Activated naive CD4-positive, alpha-beta T cell treated with anti-CD3 and anti-CD28 coated beads for 36 hours (primary cell): ENCODE measurements at places on chromosomes 11 and 22.

- no peak for DNase-seq
These were observed 599.1 kb upstream of the FAT3 start for GRCh38 chr11:91625495-91625894.

GRCh38 chr11:119743006-119743405 lies 14.0 kb upstream of the NECTIN1 start:
- no peak for DNase-seq

- no peak for DNase-seq
These were observed 26.0 kb downstream of the TENM4 start for GRCh38 chr11:79414644-79415317.

- DNase-seq, result no peak
These were observed 67.1 kb upstream of the TSPAN18 start for GRCh38 chr11:44659641-44660040.

GRCh38 chr11:71527576-71528210 lies 626 bp downstream of the KRTAP5-7 start:
- no peak for DNase-seq

- no peak for DNase-seq
These were observed 34.0 kb upstream of the CARS1 start for GRCh38 chr11:3091081-3091845.

DNA sequence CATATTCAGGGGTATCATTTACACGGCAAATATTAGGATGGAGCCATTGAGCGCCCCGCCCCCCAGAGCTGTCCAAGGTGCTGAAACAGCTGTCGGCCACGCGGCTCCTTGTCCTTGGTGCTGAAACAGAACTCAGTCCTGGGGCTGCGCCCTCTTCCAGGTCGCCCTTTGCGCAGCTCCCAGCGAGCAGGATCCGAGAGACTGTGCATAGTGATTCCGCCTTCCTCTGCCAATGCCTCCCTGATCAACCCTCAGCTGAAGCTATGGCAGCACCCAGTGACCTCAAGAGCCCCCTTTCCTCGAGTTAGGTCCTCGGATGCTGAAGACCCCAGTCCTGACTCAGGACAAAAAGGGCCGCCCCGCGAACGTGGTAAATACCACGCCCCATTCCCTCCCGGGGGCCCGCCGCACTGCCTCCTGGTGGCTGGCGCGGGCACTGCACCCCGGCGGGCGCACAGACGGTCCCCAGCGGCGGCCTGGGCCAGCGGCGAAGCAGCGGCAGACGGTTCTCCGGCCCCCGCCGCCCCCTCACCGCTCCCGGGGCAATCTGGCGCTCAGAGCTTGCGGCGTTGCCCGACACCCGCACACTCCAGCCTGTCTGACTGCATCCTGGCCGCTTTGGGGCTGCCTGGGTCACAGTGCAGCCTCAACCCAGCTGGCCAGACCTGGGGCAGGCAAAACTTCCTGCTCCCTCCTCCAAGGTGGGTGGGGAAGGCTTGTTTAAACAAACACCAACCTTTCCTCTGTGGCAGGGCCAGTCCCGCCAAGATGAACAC lies 13.4 kb downstream of the SYT7 start:
- DNase-seq, result peak; percentile 87

DNA sequence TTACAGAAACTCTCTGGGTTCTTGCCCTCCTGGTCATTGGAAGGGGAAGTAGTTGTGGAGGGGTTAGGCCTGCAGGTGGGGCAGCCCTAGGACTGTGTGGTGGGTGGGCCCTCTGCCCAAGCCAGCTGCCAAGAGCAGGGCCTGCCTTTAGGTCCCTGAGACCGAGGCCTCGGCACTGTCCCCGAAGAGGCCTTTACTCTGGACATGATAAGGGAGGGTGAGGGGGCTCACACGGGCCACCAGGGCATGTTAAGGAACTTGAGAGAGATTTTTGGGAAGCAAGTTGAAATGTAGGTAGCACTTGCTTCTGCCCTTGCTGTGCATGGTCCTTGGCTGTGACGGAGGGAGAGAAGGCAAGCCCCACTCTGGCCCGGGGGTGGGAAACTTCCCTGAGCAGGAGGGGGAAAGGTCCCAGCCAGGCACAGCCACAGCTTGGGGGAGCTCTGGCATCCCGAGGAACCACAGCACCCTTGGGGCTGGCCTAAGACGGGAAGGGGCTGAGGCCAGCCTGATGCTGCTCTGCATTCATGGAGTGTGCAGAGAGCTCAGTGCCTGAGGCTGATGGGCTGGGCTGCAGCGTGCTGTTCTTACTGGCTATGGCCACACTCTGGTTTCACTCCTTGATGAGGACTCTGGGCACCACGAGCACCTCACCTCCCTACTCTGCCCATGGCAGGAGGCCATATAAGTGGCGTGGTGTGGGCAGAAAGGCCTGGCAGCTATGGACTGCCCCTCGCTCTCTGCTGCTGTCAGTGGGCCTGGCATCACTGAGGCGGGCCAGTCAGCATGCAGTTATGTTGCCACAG lies 7.8 kb upstream of the RANBP1 start:
- no peak for DNase-seq

DNA sequence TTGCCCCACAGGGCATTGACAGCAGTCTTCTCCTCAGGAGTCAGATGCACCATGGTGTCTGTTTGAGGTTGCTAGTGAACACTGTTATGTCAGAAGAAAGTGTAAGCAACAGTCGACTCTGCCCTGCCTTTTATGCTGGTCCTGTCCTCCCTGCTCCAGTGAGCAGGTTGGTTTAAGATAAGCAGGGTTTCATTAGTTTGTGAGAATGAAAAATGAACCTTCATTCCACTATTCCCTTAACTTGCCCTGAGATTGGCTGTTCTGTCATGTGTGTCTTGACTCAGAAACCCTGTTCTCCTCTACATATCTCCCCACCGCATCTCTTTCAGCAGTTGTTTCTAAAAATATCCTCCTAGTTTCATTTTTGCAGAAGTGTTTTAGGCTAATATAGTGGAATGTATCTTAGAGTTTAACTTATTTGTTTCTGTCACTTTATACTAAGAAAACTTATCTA lies at the start of gene HBD:
Gene HBD (minus strand): TSS at position 103 of the 454 bp plus-strand sequence. CDS start 50 bp downstream, at position 53.
- no peak for DNase-seq

GRCh38 chr11:87176044-87176443 lies 138.3 kb downstream of the TMEM135 start:
- no peak for DNase-seq

- DNase-seq, result no peak
These were observed 93.2 kb downstream of the WNT7B start for GRCh38 chr22:45883811-45884170.

GRCh38 chr22:45563362-45564040 lies 60.8 kb downstream of the FBLN1 start:
- DNase-seq, result no peak

GRCh38 chr22:17920145-17920605 lies 104.2 kb downstream of the MICAL3 start:
- no peak for DNase-seq

GRCh38 chr11:123484448-123484847 lies 54.4 kb downstream of the GRAMD1B start:
- DNase-seq, result no peak

GRCh38 chr11:110323786-110324185 lies 27.4 kb upstream of the RDX start:
- no peak for DNase-seq

- no peak for DNase-seq
These were observed 47.5 kb downstream of the NCAPD3 start for GRCh38 chr11:134176284-134176683.

- DNase-seq, result no peak
These were observed 19.8 kb downstream of the CAT start for GRCh38 chr11:34458525-34458924.

- no peak for DNase-seq
These were observed 893.7 kb downstream of the FAM181B start for GRCh38 chr11:81839976-81840375.

DNA sequence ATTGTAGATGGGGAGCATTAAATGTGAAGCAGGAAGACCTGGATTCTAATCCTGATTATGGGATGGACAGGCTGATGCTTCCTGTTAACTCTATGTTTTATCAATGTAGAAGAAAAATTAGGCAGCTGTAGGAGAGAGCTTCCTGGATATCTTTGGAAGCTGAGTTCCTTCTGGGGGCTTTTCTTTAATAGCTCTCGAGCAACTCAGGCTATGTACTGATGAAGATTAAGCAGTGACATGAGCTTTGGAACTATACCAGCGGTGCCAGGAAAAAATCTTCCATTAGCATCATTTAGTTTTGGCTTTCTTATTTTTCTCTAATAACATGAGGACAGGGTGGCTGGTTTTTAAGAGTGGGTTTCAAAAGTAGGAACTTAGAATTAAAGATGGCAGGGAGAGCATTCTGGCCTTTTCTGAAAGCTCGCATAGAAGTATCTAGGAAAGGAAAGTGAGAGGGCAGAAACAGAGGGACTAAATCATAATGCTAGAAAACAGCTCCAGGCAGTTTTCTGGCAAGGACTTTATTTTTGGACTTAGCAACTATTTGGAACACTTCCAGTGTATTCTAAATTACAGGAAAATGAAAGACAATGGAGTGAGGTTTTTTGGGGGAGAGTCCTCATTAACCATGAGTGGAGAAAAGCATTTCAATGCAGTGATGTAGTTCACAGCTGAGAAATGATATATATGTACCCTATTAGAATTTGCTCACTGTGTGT lies 69.2 kb upstream of the RRM1 start:
- no peak for DNase-seq

DNA sequence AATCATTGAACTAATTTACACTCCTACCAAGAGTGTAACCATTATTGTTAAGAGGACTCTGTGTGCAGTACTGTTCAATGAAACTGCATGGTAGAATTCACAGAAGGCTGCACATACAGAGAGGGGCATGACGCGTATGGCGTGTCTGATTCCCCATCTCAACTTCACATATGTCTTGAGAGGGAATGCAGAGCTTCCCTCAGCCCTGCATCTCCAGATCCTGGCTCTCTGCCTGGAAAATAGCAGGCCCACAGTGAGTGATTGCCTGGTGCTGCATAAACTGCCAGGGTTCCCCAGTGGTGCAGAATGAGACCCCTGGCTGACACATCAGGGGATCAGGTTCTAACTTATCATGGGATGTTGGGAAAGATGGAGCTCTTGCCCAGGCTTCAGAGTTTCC lies 260.2 kb upstream of the ISX start:
- no peak for DNase-seq

DNA sequence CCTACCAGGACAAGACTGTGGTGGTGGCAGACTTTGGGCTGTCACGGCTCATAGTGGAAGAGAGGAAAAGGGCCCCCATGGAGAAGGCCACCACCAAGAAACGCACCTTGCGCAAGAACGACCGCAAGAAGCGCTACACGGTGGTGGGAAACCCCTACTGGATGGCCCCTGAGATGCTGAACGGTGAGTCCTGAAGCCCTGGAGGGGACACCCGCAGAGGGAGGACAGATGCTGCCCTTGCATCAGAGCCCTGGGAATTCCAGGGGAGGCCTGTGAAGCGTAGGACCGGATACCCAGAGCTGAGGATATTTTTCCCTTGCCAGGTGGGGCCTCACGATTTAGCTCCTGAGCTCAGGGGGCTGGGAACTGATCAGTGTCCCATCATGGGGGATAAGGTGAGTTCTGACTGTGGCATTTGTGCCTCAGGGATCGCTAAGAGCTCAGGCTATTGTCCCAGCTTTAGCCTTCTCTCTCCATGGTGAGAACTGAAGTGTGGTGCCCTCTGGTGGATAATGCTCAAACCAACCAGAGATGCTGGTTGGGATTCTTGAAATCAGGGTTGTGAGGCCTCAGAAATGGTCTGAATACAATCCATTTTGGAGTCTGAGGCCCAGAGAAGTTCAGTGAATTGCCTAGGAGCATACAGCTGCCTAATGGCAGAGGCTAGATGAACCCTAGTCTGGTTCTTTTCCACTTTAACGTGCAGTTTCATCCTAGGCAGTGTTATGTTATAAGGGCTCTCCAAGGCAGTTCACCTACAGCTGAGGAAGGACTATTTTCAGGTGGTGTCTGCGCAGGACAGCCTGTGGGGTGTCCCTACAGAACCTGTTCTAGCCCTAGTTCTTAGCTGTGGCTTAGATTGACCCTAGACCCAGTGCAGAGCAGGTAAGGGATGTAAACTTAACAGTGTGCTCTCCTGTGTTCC lies 19.5 kb downstream of the PIK3IP1 start:
- peak; percentile 76 for DNase-seq

- no peak for DNase-seq
These were observed 1307.8 kb upstream of the RAG2 start for GRCh38 chr11:37905707-37906417.

GRCh38 chr11:95760941-95761340 lies 28.6 kb downstream of the FAM76B start:
- DNase-seq, result no peak

- no peak for DNase-seq
These were observed 84.2 kb downstream of the FBXO7 start for GRCh38 chr22:32558681-32559355.

DNA sequence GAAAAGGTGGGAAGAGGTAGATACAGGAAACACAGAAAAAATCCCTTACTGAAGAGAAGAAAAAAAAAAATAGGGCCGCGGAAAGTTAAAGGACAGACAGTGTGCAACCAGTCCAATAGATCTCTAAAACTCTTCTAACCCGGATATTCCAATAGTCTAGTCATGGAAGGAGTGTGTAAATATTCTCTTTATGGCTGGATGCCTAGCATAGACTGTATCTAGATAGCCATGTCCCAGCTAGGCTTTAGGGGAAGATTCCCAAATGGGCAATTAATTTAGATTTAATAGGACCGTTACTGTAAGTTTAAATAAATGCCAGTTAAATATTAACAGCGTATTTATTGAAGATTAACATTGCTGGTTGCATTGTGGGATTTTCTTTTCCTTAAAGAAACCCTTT lies 532.7 kb downstream of the NTM start:
- no peak for DNase-seq

- DNase-seq, result peak; percentile 72
These were observed 1.9 kb downstream of the POLD4 start for GRCh38 chr11:67351275-67352005.

- DNase-seq, result no peak
These were observed 2.7 kb downstream of the NDUFS8 start for GRCh38 chr11:68032997-68033707.

- no peak for DNase-seq
These were observed 359.0 kb downstream of the LARGE1 start for GRCh38 chr22:33561149-33561807.

DNA sequence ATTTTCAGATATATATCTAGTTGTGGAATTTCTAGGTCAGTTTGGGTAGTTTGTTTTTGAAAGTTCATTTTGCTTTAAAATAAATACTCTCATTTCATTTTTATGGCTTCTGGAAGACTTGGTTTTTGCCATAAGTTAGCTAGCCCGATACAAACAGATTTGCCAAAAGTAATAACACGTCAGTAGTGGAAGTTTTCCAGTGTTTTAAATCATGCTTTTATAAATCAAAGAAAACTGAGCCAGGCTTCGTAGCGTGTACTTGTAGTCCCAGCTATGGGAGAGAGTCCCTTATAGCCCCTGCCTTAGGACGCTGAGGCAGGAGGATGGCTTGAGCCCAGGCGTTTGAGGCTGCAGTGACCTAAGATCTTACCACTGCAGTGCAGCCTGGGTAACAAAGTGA lies 21.7 kb upstream of the MICALL1 start:
- DNase-seq, result no peak

- DNase-seq, result no peak
These were observed 722.2 kb upstream of the TENM4 start for GRCh38 chr11:80163011-80163410.

- no peak for DNase-seq
These were observed 15.5 kb upstream of the BMAL1 start for GRCh38 chr11:13262096-13262495.

GRCh38 chr11:70205049-70205725 lies 2.1 kb downstream of the FADD start:
- DNase-seq, result no peak
